ENCODE measurements at places on chromosomes 6 and 20.
A peak's percentile ranks its signal among the peaks of the same experiment; 100 is the strongest.

- DNase-seq, result no peak
These were observed 92.5 kb downstream of the SESN1 start for GRCh38 chr6:109002051-109002697.

DNA sequence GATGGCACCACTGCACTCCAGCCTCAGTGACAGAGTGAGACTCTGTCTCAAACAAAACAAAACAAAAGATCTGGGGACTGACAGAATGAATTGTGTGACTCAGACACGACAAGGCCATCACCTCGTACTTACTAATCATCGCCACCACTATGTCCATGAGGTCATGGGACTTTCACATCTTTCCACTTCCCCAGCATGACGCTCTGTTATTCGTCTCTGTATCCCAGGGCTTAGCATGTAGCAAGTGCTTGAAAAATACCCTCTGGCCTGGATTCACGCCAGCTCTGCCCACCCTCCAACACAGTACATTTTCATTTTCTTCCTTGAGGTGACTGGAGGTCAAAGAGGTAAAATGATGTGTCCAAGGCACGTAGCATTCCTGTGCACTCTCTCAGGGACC is 27.8 kb downstream of the FGD2 start:
- peak; percentile 12 for DNase-seq

DNA sequence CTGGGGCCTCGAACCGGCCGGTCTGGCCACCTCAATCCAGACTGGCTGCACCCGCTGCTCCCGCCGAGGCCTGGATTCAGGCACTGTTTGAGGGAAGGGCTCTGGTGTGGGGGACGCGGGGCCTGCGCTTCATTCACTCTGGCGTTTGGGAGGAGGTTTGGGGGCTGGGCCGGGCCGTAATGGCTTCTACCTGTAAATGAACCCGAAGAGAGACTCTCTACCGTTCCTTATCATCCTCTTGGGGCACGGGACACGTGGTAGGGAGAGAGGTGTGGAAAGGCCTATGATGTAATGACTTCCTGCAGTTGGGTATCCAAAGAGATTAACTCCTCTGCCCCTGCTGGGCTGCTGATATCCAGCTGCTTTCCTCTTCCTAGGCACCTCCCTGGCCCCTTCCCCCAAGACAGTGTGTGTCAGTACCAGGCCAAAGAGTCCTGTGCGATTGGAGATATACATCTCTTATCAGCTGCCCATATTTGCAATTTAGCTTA is 1.8 kb downstream of the FOXO3 start:
- DNase-seq, result no peak

DNA sequence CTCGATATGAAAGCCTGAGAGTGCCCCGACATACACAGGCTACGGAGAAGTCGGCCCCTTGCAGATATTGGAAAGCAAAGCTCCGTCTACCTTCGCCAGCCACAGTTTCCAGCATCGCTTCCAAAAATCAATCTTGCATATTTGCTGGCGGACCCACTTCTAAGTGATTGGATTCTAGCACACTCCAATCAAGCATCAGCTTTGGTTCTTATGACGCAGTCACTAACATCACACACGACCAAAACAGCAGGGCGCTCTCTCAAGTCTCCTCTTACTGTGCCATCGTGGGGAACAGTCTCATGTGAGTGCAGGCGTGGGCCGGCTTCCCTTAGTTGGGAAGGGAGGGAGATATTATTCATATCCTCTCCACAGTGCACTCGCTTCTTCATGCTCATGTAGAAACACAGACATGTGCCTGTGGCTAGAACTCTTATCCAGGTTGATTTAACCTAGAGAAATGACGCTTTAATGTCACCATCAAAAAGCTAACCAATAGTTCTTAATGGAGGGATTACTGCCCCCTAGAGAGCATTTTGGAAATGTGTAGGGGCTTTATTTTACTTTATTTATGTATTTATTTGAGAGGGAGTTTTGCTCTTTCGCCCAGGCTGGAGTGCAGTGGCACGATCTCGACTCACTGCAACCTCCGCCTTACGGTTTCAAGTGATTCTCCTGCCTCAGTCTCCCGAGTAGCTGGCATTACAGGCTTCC is 229.8 kb downstream of the SOD2 start:
- no peak for DNase-seq

GRCh38 chr20:63567386-63568169 is 6.5 kb downstream of the HELZ2 start:
- DNase-seq, result peak; percentile 47

- DNase-seq, result no peak
These were observed 129.3 kb upstream of the KCNK16 start for GRCh38 chr6:39451831-39452230.

- DNase-seq, result no peak
These were observed 37.8 kb upstream of the NHSL1 start for GRCh38 chr6:138537106-138537505.

GRCh38 chr20:54267483-54268003 is 59.7 kb downstream of the PFDN4 start:
- DNase-seq, result no peak

DNA sequence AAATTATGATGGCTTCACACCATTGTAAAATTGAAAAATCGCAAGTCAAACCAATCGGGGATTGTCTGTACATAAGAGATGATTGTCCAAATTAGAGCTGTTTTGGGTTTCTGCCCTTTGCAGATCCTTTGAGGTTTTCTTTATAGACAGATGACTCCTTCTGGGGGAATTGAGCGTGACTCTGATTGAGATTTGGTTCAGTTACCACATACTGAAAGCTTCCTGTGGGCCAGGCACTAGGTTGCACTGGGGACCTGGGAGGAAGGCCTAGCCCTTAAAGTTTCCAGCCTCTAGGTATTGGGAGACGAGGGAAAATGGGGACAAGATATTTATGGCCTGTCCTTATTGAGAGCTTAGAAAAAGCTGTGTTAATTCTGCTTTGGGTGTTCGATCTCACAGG is 9.2 kb downstream of the VAPB start:
- DNase-seq, result no peak

DNA sequence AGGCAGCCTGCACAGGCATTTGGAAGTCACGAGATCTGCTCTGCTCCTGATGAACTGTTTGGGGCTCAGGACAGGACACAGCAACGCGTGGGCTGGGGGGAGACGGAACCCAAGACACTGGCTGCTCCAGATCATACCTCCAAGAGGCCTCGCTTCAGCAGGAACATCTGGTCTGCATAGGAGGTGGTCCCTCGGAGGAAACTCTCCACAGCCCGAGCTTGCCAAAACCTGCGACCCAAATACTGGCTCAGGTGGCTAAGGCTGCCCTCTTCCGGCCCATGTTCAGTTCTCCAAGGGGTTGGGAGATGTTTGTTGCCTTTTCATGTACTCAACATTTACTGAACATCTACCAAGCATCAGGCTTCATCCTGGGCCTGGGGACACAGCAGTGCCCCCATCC is 51.7 kb downstream of the MYH7B start:
- DNase-seq, result no peak

DNA sequence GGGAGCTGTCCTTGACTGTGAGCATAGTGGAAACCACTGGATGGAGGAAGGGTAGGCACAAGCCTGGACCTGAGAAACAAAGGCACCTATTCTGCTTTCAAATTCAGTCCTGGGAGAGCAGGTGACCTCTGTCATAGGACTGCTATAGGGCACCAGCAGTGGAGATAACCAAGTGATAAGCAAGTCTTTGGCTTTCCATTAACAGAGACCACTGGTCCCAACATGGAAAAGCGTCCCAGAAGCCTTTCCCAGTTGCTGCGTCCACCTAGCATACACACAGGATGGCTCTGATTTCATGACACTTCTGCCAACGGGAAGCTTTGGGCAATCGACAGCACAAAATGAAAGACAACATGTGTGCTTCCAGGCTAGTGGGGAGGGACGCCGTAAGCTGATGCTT is 8.9 kb downstream of the SLC22A3 start:
- no peak for DNase-seq

- DNase-seq, result no peak
These were observed 19.6 kb downstream of the JAG1 start for GRCh38 chr20:10654250-10654610.

GRCh38 chr6:147156799-147157382 is 47.3 kb upstream of the STXBP5 start:
- DNase-seq, result no peak

DNA sequence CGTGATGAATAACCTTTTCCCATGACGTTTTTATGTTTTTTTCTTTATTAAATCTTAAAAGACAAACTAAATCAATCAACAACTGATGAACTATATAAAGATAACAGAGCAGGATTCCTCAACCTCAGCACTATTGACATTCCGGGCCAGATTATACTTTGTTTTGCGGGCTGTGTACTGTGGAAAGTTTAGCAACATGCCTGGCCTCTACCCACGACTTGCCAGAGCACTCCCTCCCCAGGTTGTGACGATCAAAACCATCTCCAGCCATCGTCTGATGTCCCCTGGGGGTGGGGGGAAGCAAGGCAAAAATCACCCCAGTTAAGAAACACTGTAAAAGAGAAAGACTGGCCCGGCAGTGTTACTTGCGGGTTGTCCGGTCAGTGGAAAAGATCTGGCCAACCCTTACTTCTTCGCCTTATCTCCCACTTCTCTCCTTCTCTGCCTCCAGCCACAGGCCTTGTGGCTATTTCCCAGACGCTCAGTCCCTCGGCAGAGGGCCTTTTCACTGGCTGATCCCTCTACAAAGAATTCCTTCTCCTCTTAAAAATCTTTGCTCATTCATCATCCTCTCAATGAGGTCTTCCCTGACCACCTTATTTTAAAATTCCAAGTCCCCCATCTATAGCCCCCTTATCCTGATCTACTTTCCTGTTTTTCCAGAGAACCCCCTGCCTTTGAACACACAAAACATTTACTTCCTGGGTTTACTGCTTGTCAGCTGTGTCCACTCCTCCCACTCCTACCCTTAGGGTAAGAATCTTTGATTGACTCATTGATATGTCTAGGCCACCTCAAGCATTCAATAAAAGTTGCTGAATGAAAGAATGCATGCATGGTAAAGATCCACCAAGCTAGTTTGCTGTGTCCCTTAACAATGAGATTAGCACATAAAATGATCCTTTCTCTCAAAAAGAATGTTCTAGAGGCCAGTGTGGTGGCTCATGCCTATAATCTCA is 14.7 kb upstream of the RAB22A start:
- DNase-seq, result no peak

GRCh38 chr20:59631751-59632540 is 27.6 kb downstream of the PHACTR3 start:
- DNase-seq, result no peak

DNA sequence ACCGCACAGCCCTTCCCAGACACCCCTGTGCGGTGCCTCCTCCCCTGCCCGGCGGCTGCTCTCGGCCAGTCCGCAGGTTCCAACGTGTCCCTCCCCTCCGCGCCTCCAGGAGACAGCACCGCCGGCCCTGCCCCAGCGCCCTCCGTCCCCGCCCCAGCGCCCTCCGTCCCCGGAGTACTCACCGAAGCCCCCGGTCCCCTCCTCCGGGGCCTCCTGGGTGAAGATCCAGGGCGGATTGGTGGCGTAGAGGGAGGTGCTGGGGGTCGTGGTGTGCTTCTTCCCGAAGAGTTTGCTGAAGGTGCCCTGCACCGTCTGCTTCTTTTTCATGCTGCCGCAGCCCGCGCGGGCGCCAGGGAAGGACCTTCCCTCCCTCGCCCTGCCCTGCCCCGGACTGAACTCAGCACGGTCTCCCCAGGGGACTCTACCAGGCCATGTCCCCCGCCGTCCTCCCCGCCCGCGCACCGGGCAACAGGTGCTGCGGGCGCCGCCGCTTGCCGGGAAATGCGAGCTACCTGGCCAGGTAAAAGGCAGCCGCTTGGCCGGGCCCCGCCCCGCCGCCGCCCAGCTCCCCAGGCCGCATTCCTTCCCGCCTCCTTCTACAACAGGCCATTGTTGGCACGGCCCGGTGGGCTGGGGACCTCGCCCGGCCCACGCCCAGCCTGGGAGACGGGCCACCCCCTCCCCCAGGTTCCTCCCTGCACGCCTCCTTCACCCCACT is at the start of gene C6orf132:
TSS of gene C6orf132 (minus strand) at position 503 of the 718 bp plus-strand sequence. CDS start at position 327, 176 bp downstream.
- DNase-seq, result no peak

DNA sequence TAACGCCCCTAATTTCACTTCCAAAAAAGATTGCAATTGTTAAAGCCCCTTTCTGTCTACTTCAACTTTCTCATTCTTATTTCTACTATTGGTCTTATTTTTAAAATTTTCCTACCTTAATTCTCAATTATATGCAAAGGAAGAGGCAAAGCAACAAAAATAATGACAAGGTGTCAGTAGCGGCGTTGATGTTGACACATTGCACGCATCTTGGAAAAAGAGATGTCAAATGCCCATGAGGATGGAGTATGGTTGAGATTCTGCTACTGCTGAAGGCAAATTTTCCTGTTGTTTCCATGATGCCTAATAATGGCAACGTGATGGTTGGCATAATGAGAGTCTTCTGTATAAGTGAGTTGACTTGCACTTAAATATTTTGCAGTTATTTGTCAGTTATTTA is 258.9 kb downstream of the CDKAL1 start:
- DNase-seq, result no peak
